ENCODE measurements at places on chromosomes 13 and 19. TPM values are rescaled to one million over a fixed set of nuclear protein-coding genes. Genes with fewer than 3 reads are reported as not detected.

The ATP11A gene
- 14.2 TPM for total RNA-seq

The ZNF234 gene
- total RNA-seq = 11.6 TPM

The KLK12 gene
- total RNA-seq = not detected

The PEAK3 gene
- total RNA-seq = 0.06 TPM

The ZNF714 gene
- 30.9 TPM for total RNA-seq

The FCAR gene
- not detected for total RNA-seq

DNA sequence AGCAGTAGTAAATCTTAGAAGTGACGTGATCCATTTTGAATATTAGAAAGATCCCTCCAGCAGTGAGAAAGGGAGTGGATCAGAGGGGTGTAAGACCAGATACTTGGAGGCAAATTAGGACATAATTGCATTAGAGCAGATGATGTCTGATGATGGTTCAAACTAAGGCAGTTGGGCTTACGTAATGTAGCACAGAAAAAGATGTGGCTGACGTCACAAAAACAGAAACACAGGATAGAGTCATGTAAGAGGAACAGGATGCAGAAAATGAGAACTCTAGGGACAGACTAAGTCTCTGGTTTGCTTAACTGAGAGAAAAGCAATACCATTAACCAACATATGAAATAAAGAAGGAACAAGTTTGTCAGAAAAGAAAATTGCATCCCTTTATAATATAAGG lies 392.5 kb upstream of the DACH1 start:
- DNase-seq = no peak
- H3K36me3 ChIP-seq = no peaks in the 10 kb centered on the region
- H3K27me3 ChIP-seq = no peaks in the 10 kb centered on the region
- H3K4me1 ChIP-seq = peaks cover 3% of the 10 kb centered on the region
- no peak overlapping the region for H3K27ac ChIP-seq
- H3K4me3 ChIP-seq = no peak overlapping the region

DNA sequence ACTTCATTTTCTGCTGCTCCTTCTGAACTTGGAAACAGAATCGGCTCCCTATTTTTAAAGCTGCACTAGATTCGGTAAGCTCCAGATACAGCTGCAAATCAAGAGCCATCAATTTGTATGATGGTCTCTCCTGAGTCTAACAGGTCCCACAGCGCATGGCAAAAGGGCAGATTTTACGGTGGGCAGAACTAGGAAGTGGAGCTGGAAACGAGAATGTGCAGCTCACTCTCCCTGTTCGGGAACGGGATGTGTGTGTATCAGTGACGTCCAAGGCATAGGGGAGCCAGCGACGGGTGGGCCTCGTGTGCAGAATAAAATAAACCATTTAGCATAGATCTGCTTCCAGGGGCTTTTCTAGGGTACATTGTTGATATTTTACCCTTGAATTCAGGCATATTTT lies 74.2 kb downstream of the COL4A1 start:
- H3K4me3 ChIP-seq = no peak overlapping the region
- DNase-seq = no peak
- H3K4me1 ChIP-seq = peaks cover 18% of the 10 kb centered on the region
- peaks cover 4% of the 10 kb centered on the region for H3K36me3 ChIP-seq

DNA sequence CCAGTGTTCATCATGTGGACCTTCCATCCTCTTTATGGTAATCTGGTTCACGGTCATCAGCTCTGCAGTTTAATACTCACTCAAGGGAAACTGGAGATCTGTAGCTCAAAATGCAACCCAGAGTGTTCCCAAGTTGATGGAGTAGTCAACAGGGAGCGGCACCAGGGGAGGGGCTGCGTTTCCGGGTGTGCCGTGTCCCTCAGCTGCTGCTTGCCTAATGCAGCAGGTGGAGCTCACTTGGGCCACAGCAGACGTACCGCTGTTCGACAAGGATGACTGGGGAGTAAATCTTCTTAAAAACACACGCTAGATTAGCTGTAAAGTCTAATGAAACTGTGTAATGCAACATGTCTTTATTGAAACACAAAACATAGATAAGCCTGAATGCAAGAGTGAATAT lies 81.1 kb downstream of the TNFSF13B start:
- H3K27me3 ChIP-seq = no peaks in the 10 kb centered on the region
- H3K36me3 ChIP-seq = no peaks in the 10 kb centered on the region
- no peak overlapping the region for H3K27ac ChIP-seq

DNA sequence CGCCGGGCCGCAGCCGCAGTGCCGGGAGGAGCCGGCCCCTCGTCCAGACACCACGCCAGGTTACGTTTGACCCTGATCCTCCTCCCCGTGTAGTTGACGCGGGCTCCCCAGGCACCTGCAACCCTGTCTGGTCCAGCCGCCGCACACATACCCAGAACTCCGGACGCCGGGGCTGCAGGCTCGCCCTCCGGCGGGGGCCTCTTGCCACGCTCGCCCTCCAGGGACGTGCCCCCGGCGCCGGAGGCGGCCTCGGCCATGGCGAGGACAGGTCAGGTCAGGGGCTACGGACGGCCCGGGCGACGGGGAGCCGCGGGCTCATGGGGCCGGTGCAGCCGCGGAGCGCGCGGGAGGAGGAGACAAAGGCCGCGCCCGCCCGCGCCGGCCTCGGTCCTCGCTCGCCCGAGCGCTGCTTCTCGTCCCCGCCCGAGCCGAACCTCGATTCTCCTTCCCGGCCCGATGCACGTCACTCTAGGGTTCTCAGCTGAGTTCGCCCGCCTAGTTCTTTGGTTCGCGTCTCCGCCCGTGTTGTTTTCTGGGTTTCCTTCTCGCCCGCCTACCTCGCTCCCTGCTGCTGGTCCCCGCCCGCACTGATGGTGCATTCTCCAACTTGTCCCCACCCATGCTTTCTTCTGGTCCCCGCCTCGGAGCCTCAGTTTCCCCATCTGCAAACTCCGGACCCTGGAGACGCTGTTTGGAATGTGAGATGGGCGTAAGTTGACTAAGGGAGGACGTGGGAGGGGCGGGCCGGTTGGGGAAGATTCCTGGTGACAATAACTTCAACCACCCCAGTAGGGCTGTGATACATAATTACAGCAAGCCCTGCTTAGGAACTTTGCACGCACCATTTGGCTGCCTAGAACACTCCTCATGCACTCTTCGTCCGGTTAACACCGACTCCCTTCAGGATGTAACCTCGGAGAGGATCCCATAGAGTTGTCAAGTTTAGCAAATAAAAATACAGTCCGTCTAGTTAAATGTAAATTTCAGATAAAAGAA lies at the start of gene ANO8:
Gene ANO8, minus strand, starts transcription at position 442 of the 996 bp plus-strand sequence. Its CDS starts 185 bp downstream, at position 257.
- no peak within 1 kb of the TSS for H3K27ac ChIP-seq
- DNase-seq = peak; percentile 99
- peaks cover 4% of the 10 kb centered on the region for H3K4me1 ChIP-seq
- peak within 1 kb of the TSS; percentile 70 for H3K4me3 ChIP-seq
- H3K36me3 ChIP-seq = no peaks in the 10 kb centered on the region
- no peaks in the 10 kb centered on the region for H3K27me3 ChIP-seq

GRCh38 chr13:80116107-80116506 lies 224.8 kb downstream of the SPRY2 start:
- H3K4me3 ChIP-seq = no peak overlapping the region
- no peaks in the 10 kb centered on the region for H3K36me3 ChIP-seq
- H3K27me3 ChIP-seq = no peaks in the 10 kb centered on the region
- no peak overlapping the region for H3K27ac ChIP-seq
- DNase-seq = no peak

GRCh38 chr13:74695021-74695800 lies 561.0 kb upstream of the KLF12 start:
- no peaks in the 10 kb centered on the region for H3K36me3 ChIP-seq
- H3K27me3 ChIP-seq = no peaks in the 10 kb centered on the region
- H3K4me1 ChIP-seq = no peaks in the 10 kb centered on the region
- no peak overlapping the region for H3K27ac ChIP-seq
- H3K4me3 ChIP-seq = no peak overlapping the region

GRCh38 chr13:112246731-112247470 lies 129.3 kb upstream of the SPACA7 start:
- peaks cover 5% of the 10 kb centered on the region for H3K27me3 ChIP-seq
- no peak overlapping the region for H3K27ac ChIP-seq
- no peaks in the 10 kb centered on the region for H3K4me1 ChIP-seq
- no peaks in the 10 kb centered on the region for H3K36me3 ChIP-seq
- H3K4me3 ChIP-seq = no peak overlapping the region

GRCh38 chr13:24185591-24186232 lies 25.2 kb downstream of the SPATA13 start:
- H3K27me3 ChIP-seq = no peaks in the 10 kb centered on the region
- no peak for DNase-seq
- H3K36me3 ChIP-seq = no peaks in the 10 kb centered on the region
- no peak overlapping the region for H3K4me3 ChIP-seq

- H3K36me3 ChIP-seq = no peaks in the 10 kb centered on the region
- no peak overlapping the region for H3K4me3 ChIP-seq
- no peaks in the 10 kb centered on the region for H3K4me1 ChIP-seq
- no peak overlapping the region for H3K27ac ChIP-seq
- no peaks in the 10 kb centered on the region for H3K27me3 ChIP-seq
These were observed 2.3 kb downstream of the CEACAM18 start for GRCh38 chr19:51480590-51480989.
